ENCODE measurements at places on chromosomes 7 and 10. TPM values are rescaled to one million over a fixed set of nuclear protein-coding genes. Genes with fewer than 3 reads are reported as not detected.

DNA sequence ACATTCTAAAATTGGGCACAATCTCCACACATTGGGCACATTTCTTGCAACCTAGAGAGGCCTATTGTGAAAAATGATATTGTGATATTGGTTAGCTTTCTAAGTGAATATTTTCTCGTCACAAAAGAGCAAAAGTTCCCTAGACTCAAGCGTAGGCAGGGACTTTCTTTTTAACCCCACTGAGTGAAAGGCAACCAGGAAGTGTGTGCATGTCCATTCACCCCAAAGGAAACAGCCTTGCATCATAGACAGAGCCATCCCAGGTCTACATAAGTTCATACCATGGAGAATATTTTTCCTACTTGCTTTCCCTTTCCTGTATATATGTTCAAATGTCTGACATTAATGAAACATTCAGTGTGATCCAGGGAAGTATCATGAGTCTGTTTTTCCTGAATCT lies 84.2 kb upstream of the AGBL3 start:
- no peak for DNase-seq
- H3K27me3 ChIP-seq: no peaks in the 10 kb centered on the region
- peaks cover 3% of the 10 kb centered on the region for H3K4me1 ChIP-seq
- no peaks in the 10 kb centered on the region for H3K36me3 ChIP-seq
- H3K27ac ChIP-seq: no peak overlapping the region

DNA sequence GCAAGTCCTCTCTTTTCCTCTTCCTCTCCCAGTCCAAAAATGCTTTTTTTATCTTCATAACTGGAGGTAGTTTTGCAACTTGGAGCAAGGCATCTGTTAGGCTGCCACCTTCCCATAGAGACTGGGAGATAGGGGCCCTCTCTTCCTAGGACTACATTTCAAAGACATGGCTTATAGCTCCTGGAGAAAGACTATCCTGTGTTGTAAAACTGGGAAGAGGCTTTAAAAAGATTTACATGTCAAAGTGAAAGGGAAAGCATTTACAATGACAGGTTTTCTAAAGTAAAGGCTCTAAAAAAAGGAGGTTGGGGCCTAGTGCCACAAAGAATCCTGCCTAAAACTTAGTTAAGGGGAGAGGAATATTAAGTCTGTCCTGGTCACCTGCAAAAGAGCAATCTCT lies 82.2 kb upstream of the SEMA3E start:
- no peaks in the 10 kb centered on the region for H3K36me3 ChIP-seq
- H3K4me1 ChIP-seq: no peaks in the 10 kb centered on the region
- no peaks in the 10 kb centered on the region for H3K27me3 ChIP-seq
- no peak overlapping the region for H3K4me3 ChIP-seq
- H3K27ac ChIP-seq: no peak overlapping the region

DNA sequence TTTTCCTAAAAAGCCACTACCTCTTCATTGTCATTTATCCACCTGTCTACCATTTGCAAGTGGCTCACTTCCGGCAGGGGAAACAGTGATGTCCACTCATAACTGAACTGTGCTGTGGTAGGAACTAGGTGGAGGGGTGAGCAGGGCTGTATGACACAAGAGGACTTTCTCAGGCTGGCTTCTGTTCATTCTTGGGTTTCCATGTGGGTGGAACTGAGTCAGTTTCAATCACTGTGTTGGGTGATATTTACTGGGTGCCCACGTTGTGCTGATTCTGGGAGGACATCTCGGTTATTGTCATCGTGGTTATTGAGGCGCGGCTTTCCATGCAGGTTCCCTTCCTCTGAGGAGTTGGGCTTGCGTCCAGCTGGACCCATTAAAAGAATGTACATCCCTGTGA lies 38.8 kb downstream of the RAMP3 start:
- H3K27ac ChIP-seq: no peak overlapping the region
- no peak for DNase-seq
- H3K27me3 ChIP-seq: peaks cover 5% of the 10 kb centered on the region

GRCh38 chr10:12934777-12935176 lies 66.7 kb downstream of the CCDC3 start:
- no peak overlapping the region for H3K27ac ChIP-seq
- no peak overlapping the region for H3K4me3 ChIP-seq
- no peaks in the 10 kb centered on the region for H3K27me3 ChIP-seq

GRCh38 chr7:66202441-66202840 lies 2.7 kb upstream of the TPST1 start:
- no peak for DNase-seq
- peaks cover 4% of the 10 kb centered on the region for H3K27me3 ChIP-seq
- H3K4me3 ChIP-seq: no peak overlapping the region
- H3K27ac ChIP-seq: no peak overlapping the region

DNA sequence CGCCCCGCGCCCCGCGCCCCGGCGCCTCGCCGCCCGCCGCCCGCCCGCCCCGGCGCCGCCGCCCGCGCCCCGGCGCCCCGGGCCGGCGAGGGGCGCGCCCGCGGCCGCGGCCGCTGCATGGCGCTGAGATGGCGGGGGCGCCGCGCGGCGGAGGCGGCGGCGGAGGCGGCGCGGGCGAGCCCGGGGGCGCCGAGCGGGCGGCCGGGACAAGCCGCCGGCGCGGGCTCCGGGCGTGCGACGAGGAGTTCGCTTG lies 174 bp downstream of the ADCY1 start:
- H3K4me3 ChIP-seq: no peak overlapping the region
- DNase-seq: no peak
- no peak overlapping the region for H3K27ac ChIP-seq
- H3K36me3 ChIP-seq: no peaks in the 10 kb centered on the region

DNA sequence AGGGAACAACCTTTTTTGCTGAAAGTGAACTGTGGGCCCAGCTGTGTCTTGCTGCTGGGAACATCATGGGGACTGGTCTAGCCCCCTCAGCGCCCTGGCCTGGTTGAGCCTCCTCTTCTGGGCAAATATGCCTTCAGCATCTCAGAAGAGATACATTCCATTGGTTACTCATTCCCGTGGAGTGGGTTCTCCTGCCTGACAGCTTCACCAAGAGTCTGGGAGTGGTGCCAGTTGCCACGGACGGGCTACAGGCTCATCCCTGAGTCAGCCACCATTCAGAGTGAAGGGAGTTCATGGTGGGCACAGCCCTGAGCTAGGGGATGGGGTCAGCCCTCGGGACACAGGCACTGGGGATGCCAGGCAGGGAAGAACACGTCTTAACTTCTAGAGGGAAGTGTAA lies 81.9 kb downstream of the RAMP3 start:
- H3K27ac ChIP-seq: no peak overlapping the region
- H3K4me1 ChIP-seq: no peaks in the 10 kb centered on the region
- no peaks in the 10 kb centered on the region for H3K36me3 ChIP-seq
- H3K4me3 ChIP-seq: no peak overlapping the region

DNA sequence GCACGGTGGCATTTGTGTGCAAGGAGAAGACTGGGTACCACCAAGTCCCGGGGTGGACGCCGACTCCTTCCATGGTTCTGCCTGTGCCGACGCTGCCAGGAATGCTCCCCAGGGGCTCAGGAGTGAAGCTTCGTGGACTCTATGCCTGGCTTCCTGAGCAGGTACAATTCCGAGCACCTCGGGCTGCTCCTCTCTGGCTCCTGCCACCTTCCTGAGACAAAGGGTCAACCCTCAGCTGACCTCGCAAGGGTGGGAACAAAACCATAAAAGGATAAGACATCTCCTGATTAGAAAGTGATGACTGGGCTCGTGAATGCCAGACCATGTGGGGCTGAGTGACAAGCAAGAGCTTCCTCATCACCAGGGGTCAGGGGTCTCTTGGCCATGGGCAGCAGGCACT lies 31.8 kb downstream of the CALML3 start:
- H3K36me3 ChIP-seq: no peaks in the 10 kb centered on the region
- no peak overlapping the region for H3K27ac ChIP-seq
- no peaks in the 10 kb centered on the region for H3K4me1 ChIP-seq
- DNase-seq: no peak

DNA sequence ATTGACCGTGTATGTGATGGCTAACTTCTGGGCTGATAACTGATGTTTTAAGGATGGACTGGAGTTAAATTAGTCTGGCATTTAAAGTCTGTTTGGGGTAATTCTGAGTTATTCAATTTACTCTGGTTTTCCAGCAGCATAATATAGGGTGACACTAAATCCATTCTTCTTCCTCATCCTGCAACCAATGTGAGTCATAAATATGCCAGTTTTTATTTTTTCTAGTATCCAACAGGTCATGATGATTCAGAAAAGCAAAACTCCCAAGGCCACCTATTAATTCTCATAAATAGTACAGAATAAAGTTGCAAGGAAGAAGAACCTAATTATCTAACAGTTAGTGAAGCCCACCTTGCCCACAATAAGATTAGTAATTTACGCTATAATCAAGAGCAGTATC lies 7.5 kb upstream of the EPHB6 start:
- H3K27ac ChIP-seq: no peak overlapping the region
- H3K36me3 ChIP-seq: no peaks in the 10 kb centered on the region
- H3K4me1 ChIP-seq: no peaks in the 10 kb centered on the region
- no peak overlapping the region for H3K4me3 ChIP-seq
- H3K27me3 ChIP-seq: no peaks in the 10 kb centered on the region

DNA sequence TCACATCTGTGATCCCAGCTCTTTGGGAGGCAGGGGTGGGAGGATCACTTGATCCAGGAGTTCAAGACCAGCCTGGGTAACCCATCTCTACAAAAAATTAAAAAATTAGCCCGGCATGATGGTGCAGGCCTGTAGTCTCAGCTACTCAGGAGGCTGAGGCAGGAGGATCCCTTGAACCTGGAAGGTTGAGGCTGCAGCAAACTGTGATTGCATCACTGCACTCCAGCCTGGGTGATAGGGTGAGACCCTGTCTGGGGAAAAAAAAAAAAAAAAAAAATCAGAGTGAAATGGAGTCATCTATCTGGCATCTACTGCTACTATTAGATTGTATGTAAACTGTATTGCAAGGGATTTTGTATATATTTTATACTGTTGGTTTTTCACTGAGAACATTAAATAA lies 59.1 kb downstream of the KMT2E start:
- H3K27ac ChIP-seq: no peak overlapping the region
- no peak overlapping the region for H3K4me3 ChIP-seq
- H3K36me3 ChIP-seq: peaks cover 37% of the 10 kb centered on the region
- DNase-seq: no peak

- DNase-seq: peak; percentile 72
- H3K4me1 ChIP-seq: peaks cover 6% of the 10 kb centered on the region
- no peak overlapping the region for H3K27ac ChIP-seq
- H3K27me3 ChIP-seq: no peaks in the 10 kb centered on the region
- no peaks in the 10 kb centered on the region for H3K36me3 ChIP-seq
Observed at GRCh38 chr7:30148951-30149459, 14.2 kb downstream of the MTURN start.

Gene CRCP
- polyA plus RNA-seq: 26.5 TPM

Gene C1GALT1
- 12.4 TPM for polyA plus RNA-seq

Gene NEUROD6
- polyA plus RNA-seq: not detected

Gene STOX1
- 0.07 TPM for polyA plus RNA-seq

Gene SPACDR
- 2.9 TPM for polyA plus RNA-seq

Gene ZCWPW1
- 11.3 TPM for polyA plus RNA-seq

Gene TSPAN33
- polyA plus RNA-seq: 111 TPM

Gene MACC1
- polyA plus RNA-seq: 1.1 TPM
